ENCODE measurements at places on chromosomes 5 and 9.

DNA sequence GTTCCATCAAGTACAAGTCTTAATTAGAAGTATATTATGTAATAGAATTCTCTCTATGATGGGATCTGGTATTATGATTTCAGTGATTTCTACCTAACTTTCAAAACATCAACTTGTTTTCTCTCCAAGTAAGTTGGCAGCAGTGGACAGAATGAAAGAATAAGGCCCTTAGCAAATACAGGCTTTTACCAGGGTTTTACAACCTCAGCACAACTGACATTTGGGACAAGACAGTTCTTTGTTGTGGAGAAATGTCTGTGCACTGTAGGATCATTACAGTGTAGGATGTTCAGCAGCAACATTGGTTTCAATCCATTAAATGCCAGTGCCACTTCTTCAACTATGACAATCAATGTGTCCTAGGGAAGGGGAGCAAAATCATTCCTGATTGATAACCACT, 48.8 kb downstream of the MLANA start:
- DNase-seq, result no peak

GRCh38 chr5:174245516-174246075, 200.1 kb downstream of the NSG2 start:
- no peak for DNase-seq

- DNase-seq, result no peak
These were observed 33.6 kb upstream of the FBP1 start for GRCh38 chr9:94672811-94673487.

DNA sequence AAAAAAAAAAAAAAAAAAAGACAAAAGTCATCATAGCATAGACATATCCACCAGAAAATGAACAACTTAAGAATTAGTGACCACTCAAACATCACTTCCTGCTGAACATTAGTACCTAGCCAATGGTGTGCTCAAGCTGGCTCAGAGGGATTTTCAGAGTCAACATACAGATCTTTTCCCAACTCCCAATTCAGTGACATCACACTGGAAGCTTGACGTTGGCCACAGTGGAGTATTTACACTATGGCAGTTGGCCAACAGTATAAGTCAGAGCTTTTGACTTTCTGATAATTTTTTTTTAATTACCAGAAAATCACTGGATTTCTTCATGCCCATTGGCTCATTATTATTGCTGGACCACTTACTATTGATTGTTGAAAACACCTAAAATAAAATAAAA, 383.5 kb downstream of the ARHGEF28 start:
- no peak for DNase-seq

DNA sequence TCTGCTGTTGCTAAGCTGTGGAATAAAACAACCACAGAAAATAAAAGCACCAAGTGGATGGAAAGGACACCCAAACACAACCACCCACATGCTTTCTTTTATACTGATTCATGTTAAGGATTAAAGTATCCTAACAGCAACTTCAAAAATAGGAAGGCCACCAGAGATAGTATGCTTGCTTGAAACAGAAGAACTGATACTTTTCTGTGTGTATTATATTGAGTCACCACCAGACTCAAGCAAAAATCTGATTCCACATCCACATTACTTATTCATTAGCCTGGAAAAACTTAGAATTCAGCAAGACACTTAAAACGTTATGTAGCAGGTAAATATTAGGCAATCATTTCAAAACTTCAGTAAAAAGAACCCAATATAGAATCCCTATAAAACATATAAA, 52.3 kb downstream of the ZDHHC21 start:
- DNase-seq, result no peak

DNA sequence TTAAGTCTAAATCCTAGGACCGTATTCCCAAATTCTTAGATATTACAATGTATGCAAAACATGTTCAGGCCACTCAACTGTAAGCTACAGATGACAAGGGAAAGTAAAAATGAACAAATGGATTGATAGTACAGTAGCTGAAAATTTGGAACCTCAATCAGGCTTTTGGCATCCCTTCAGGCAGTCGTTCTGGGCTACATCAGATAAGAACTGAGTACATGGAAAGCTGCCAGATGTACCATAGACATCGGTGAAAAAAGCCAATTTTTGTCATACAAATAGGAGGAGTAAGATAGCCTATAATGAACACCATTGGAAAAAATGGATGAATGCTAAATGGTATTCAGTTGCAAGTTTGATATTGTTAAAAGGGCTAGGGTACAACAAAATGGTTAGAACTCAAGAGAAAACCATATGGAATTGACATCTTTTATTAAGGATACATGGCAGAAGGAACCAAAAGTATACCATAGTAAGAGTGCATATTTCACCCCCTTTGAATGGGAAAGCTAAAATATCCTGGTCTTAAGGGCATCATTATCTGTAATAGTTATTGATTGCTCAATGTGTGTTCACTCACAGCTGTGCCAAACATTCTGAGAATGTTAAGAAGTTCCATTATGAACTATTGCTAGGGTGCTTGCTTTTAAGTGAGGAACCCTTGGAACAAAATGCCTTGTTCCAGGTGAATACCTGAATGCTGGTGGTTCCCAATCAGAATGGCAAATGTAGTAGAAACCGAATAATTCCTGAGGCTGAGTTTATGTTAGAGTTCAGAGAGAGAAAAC, 86.4 kb downstream of the NR3C1 start:
- DNase-seq, result no peak

DNA sequence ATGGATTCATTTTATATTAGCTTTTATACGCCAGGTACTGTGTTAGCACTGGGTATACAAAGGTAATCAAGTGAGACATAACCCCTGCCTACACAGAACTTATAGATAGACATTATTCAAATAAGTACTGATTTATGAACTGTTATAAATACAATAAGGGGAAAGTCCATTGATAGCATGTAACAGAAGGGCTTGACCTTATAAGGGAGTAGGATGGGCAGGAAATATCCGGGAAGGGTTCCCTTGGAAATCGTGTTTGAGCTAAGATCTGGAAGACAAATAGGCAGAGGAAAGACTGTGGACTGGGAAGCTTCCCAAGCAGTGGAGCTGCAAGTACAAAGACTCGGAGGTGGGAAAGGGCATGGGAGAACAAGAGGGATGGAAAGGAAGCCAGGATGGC, 111.5 kb downstream of the WDR41 start:
- DNase-seq, result no peak
